ENCODE measurements at places on chromosomes 7 and 10.

- no peak for DNase-seq
Observed at GRCh38 chr7:15327001-15327400, 234.8 kb downstream of the AGMO start.

- DNase-seq = no peak
Observed at GRCh38 chr7:120738816-120739215, 119.1 kb downstream of the TSPAN12 start.

DNA sequence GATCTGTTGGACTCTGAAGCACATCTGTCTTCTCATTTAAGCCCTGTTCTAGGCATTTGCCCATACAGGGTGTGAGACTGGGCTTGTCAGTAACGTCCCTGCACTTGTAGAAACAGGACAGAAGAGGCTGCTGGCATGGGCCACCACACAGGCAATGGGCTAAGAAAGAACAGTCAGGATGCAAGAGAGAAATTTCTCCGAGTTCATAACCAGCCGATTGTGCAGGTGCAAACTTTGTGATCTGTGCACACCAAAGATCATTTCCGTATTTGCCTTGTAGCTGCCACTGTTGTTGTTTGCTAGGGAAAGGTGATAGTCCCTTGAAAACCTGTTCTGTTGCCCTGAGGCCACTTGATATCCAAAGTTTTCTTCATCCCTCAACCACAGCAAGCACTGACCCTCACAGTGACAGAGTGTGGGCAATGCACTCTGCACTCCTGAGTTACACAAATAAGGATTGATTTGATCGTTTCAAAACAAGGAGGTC is 20.3 kb downstream of the KLF6 start:
- no peak for DNase-seq

- no peak for DNase-seq
Observed at GRCh38 chr7:32765185-32765584, 126.4 kb downstream of the KBTBD2 start.

DNA sequence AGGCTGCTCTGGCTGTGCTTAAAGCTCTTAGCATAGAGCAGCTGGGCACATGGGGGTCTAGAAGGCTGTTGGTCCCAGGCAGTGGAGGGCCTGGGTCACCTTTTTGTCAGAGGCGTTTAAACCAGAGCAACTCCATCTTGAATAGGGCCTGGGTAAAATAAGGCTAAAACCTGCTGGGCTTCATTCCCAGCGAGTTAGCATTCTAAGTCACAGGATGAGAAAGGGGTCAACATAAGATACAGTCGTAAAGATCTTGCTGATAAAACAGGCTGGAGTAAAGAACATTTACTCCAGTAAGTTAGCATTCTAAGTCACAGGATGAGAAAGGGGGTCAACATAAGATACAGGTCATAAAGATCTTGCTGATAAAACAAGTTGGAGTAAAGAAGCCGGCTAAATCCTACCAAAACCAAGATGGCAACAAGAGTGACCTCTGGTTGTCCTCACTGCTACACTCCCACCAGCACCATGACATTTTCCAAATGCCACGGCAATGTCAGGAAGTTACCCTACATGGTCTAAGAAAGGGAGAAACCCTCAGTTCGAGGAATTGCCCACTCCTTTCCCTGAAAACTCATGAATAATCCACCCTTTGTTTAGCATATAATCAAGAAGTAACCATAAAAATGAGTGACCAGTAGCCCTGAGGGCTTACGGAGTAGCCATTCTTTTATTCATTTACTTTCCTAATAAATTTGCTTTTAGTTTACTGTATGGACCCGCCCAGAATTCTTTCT is 96.8 kb upstream of the PCBD1 start:
- no peak for DNase-seq

DNA sequence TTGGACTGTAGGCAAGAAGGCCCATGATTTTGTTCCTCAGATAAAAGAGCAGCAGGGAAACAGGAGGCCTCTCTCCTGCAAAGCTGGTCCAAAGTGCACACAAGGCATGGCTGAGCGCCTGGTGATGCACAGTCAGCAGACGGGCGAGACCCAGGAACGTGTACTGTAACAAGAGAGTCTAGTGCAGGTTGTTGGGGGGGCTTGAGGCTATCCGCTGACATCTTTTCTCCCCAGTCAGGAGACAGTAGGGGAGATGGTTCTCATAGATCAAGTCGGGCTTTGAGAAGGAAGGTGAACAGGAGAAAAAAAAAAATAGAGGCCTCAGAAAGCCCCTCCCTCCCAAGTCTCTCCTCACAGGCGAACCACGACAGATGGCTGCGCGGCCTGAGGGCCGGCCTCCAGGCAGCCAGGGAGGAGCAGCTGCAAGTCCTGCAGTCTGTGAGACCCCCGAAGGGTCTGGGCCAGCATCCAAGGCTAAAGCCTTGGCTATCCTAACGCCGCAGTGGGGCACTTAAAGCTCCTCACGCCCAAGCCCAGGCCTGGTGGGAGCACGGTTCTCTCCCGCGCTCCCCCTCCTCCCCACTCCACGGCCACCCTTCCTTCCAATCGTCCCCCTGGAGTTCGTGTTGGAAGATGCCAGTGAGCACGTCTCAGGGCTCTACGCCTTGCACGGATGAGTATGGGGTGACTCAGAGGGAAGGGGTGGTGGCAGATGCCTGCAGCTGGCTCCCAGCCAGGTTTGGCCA is 68.3 kb downstream of the PRKAG2 start:
- DNase-seq = no peak

DNA sequence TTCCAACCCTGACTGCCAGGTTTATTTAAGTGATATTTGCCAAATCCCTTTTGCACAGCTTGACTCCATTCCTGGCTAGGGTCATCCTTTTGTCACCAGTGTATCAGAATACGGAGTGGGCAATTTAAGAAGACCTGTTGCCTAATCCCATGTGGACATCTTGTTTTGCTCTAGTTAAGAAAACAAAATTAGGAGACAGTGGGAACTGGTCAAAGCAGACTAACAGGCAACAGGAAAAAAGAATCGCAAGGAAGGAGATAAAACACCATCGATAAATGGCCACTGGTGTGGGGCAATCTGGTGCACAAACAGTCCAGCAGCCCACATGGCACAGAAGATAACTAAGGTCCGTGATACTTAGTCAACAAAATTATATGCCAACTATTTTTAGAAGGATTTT is 21.4 kb downstream of the KDM7A start:
- no peak for DNase-seq

GRCh38 chr7:114791771-114792170 is 130.1 kb upstream of the MDFIC start:
- DNase-seq = no peak

DNA sequence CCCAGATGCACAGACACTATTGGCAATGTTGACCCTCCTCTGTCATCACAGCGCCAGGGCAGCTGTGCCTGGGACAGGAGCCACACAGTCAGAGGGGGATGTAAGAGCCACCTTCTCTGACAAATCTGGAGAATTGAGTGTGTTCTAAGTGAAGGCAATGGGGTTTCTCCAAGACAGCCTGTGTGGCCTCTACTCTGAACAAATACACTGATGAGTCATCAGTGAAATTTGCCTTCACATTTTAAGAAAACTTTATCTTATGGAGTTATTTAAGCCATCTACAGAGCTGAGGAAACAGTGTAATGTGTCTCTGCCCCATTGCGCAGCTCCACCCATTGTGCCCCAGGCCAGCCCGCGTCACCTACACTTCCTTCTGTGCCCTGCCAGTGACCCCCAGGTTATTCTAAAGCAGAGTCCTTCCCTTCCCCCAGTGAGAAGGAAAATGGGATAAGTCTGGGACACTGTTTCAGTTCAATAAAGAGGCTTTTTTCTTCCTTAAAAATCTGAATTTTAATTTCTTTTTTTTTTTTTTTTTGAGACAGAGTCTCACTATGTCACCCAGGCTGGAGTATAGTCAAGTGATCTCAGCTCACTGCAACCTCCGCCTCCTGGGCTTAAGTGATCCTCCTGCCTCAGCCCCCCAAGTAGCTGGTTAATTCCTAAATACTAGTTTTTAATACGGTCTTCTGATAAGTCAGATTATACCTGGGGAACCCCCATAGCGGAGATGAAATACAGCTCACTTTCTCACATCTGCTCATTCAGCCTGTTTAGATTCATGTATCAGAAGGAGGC is 21.8 kb downstream of the AKR1E2 start:
- DNase-seq = no peak
